OCI-LY7 (cell line): ENCODE measurements at places on chromosomes 12 and 14.

- no peak for DNase-seq
Observed at GRCh38 chr12:132158677-132159554, 14.7 kb downstream of the NOC4L start.

- DNase-seq, result no peak
Observed at GRCh38 chr12:31594681-31595080, 3.7 kb upstream of the DENND5B start.

GRCh38 chr12:75890141-75890540, 141.4 kb downstream of the PHLDA1 start:
- no peak for DNase-seq

DNA sequence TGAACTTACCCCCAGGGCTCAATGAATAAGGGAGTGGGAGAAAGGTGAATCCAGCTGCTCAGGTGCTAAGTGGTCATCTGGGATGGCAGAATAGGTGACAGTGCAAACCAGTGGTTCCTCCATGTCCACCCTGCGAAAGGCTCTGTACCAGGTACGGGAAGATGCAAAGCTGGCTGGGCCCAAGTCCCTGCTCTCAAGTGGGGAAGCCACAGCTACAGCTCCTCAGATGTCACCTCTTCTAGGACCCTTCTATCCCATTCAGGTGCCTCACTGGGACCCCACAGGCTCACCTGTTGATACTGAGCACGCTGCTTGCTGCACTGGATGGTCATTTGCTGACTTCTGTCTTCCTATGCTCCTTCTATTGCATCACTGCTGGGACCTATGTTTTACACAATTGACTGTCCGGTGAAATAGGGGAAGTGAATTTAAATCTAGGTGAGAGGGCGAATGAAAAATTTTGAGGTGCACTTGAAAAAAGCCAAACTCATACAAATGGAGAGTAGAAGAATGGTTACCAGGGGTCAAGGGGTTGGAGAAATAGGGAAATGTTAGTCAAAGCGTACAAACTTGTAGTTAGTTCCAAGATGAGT, 20.3 kb upstream of the PPP4R4 start:
- no peak for DNase-seq

GRCh38 chr12:13176256-13176655, 20.3 kb upstream of the EMP1 start:
- DNase-seq, result no peak

- no peak for DNase-seq
Observed at GRCh38 chr12:87428701-87429277, 600.4 kb downstream of the C12orf50 start.

DNA sequence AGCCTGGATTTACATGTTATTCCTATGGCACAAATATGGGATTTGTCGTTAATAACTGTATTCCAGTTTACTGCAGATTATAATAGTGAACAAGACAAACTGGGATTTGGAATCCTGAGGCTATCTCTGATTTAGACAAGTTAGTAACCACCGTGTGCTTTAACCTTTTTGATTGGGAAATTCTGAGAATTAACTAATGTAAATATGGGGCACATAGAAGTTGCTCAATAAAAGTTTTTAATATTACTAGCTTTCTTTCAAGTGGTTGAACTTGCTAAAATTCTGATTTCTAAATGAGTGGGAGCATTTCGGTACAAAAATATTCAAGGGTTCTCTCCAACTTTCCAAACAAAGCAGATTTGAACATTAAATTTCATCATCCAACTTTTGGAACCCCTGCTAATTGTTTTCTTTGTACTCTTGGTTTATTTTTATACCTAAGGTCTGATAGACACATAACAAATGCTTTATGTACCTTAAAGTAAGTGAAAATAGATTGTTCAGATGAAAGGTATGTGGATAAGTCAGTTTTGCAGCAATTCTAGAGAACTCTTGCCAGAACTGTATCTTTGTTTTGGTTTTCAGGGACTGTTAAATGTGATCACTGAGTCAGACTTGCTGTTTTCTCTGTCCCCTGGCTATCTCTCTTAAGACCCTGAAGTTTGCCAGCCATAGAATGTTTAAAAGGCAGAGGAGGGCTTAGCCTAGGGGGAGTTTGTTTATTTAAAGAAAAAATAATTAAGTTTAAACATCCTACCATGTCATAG, 57.5 kb downstream of the FRS2 start:
- DNase-seq, result no peak

GRCh38 chr12:123787466-123787865, 25.4 kb downstream of the DNAH10 start:
- no peak for DNase-seq

DNA sequence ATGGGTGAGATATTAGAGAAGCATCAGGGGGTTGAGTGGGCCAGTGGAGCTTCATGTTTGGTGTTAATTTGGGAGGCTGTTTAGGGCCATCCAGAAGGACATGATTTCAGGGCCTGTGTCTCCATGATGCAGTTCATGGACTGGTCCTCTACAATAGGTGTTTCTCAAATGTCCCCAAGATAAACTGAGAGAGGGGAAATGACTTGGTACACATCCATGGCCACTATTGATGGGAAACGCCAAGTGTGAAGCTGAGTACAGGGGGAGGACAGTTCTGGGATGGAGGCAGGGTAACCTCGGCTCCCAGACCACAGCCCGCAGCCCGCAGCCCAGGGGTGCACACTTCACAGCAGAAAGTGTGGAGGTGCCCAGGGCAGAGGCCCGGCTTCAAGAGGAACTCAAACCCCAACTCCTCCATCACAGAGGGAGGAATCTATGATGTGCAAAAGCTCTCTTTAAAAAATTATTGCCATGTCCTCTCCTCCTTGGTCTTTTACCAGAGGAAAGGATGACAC, 33.3 kb downstream of the CACNA2D4 start:
- DNase-seq, result no peak

DNA sequence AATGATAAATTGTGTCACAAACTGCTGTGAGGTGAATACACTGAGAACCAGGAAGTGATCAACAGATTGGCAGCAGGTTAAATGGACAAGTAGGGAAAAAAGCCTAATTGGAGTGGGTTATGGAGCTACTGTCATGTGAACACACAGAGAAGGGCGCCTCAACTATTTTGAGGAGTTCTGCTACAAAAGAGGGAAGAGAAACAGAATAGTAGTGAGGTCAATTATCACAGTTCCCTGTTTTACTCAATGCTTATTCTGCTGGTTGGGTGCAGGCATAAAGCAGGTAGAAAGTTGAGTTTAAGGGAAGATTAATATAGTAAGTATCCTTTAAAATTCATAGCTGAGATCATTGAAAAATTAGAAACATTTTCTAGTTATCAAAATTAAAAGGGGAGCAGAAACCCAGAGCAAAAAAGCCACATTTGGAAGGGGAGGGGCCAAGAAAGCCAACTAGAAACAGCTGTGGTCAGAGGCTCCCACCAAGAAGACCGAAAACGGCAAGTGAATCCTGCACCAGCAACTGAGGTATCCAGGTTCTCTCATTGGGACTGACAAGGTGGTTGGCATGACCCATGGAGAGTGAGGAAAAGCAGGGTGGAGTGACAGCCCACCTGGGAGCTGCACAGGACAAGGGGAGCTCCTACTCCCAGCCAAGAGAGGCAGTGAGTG, 105.7 kb downstream of the ZC3H14 start:
- DNase-seq, result peak; percentile 23

DNA sequence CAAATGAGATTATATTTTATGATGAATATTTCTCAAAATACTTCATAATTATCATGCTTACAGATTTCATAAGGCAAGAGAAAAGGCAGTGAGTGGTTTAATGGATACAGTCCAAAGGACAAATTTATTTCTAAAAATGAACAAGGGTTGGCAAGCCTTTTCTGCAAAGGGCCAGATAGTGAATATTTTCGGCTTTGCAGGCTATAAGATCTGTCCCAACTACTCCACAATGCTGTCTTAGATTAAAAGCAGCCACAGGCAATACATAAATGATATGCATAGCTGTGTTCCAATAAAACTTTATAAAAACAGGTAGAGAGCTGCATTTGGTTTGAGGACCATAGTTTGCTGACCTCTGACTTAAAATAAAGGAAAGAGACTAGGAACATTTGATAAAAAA, 42.9 kb upstream of the STK38L start:
- no peak for DNase-seq

GRCh38 chr12:106527356-106527755, 55.4 kb upstream of the RFX4 start:
- no peak for DNase-seq

GRCh38 chr14:101727611-101728366, 33.7 kb upstream of the PPP2R5C start:
- DNase-seq, result no peak

DNA sequence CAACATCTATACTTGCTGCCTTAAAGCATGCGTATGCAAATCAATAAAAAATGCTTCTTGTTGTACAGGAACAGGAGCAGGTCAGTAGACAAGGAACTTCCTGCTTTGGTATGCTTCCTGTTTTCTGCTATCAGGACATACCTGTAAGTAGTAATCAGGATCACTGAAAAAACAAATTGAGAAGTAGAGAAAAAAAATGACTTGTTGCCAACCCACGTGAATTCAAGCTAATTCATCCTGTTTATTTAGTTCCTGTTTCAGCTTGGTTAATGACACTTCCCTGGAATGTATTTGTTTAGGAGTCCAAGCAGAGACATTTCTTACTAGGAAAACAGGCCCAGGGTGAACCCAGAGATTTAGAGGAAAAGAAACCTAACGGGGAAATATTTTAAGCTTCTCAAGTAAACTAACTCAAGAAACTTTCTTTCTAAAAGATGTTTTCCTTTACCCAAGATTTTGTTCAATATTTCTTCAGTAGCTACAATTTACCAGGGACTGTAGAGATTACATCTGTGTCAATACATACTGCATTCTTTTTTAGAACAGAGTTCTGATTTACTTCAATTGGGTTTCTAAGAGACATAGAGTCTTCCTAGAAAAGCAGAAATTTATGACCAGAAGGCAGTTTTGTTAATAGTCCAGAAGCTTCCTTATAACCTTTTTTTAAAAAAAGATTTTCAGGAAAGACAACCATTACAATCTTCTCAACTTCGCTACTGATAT, 124.2 kb downstream of the PAWR start:
- peak; percentile 24 for DNase-seq

DNA sequence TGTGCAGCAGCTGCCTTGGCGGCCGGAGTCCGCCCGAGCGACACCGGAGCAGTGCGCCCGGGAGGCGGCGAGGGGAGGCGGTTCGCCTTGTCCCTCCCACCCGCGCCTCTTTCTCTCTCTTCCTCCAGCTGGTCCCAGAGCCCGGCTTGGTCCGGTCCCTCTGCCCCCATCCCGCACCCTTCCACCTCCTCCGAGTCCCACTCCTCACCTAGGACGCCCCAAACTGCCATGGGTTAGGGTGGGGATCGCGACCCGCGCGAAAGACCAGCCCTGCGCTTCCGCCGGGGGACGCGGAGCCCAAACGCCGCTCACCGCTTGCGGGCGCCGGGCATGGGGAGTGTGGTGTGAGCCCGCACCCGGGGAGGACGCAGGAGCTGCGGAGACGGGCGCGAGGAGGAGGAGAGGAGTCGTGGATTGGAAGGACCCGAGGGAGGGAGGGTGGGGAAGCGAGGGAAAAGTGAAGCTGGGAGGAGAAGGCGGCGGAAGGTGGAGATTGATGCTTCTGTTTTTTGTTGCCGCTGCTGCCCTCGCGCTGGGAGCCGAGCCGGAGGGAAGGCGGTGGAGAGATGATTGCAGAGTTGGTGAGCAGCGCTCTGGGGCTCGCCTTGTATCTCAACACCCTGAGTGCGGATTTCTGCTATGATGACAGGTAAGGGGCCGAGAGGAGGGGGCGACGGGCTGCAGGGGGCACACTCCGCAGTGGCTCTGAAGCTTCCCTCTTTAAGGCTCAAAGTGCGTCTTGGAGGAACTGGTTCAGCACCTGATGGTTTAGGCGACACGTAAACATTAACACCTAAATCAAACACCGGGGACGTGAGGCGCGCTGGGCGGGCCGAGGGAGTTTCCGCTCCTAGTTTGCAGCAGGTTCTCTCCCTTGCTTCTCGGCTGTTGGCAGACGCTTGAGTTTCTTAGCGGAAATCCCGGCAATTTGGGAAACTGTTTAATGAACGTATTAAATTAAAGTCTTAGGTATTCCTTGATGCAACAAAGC, 610 bp downstream of the TMTC2 start:
- peak; percentile 73 for DNase-seq

GRCh38 chr14:92486881-92487280, 26.7 kb upstream of the RIN3 start:
- DNase-seq, result no peak

DNA sequence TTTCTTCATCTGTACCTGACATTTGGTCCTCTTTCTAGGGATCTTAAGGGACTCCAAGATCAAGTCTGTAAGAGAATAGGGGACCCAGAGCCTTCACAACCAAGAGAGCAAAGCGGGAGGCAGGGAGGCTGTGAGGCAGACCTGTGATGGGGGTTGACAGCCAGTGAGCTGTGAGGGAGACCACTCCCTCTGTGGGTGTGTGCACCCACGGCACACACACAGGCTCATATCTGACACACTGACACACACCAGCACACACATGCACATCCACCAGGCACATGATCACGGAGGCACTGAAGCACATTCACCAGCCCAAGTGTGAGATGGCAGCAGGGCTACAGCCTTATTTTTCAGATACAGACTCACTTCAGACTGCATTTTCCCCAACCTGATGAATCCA, 55.2 kb downstream of the SPTB start:
- DNase-seq, result no peak

DNA sequence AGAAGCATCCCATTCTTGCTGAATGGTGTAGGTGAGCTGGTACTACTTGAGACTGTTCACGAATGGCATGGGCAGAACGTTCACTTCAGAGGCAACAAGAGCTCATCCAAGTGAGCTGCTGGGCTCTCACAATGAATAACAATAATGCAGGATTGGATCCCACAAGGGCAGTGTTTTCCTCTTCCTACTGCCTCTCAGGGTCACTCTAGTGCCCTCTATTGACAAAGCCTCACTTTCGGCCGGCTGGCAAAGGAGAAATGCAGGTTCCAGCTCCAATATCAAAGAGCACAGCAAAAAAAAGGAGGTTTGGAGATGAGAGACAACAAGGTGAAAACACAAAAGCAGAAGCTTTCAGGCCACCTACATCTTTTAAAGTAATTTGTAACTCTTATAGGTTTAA, 74.6 kb upstream of the MYF6 start:
- peak; percentile 23 for DNase-seq

GRCh38 chr14:36373982-36374673, 53.7 kb upstream of the MBIP start:
- peak; percentile 80 for DNase-seq

GRCh38 chr12:130117701-130118100, 44.6 kb upstream of the FZD10 start:
- no peak for DNase-seq

DNA sequence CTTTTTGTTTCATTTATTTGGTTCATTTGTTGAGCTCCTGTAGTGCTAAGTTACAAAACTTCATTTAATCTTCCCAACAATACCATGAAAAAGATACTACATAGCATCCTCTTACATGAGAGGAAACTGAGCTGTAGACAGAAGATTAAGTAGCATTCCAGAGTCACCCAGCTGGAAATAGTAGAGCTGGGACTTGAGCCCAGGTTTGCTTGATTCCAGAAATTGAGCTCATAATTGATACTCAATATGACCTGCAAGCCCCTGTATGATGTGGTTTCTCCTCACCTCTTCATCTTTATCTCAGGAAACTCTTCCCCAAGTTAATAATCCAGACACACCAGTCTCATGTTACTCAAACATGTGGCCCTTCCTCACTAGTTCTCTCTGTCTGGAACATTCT, 87.0 kb upstream of the DAAM1 start:
- no peak for DNase-seq
